ENCODE measurements at places on chromosomes 4 and X.
A peak's percentile ranks its signal among the peaks of the same experiment; 100 is the strongest.

DNA sequence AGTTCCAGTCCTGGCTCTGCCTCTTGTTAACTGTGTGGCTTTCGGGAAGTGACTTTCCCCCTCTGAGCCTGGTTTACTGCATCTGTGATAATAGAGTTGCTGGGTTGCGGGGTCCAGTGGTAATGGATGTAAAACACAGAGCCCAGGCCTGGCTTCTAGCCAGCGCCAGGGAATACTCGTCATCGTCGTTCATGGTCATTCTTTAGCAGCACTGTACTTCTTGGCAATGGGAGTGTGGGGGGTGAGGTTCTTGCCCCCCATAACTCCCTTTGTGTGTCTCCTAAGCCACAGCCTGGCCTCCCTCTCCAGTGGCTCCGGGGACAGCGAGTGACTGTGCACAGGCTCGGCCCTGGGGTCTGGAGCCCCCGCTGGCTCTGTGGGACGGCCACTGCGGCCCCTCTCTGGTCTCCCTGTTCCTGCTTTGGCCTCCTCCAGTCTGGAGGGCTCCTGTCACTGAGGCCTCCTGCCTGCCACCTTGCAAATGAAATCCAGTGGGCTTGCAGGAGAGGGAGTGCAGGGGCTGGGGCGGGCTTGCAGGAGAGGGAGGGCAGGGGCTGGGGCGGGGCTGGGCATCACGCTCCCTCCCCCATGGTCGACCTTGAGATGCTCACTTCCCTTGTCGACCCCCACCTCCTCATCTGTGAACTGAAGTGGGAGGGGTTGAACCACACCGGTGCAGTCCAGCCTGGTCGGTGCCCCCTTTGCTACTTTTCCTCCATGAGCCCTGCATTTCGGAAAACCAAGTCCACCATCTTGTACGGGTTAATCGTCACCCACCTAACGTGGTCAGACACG lies 13.2 kb downstream of the PSAPL1 start:
- DNase-seq: no peak

- no peak for DNase-seq
These were observed 92.7 kb downstream of the STK32B start for GRCh38 chr4:5143940-5144339.

DNA sequence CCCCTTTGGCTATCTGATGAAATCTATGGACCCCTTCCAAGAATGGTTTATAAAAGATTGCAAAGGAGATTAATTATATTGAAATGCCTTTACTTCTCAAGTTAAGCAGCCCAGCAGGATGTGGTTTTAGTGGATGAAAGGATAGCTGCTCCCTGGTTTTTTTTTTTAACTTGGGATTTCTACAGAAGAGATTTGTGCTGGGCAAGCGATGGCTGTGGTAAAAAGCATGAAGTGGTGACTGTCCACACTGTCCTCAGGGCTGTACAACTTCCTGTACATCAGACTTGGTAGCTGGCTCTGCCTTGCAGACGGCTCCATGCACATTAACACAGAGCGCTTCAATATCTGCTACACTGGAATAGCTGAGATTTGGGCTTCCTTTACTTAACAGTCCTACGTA lies 321.7 kb downstream of the DHX15 start:
- peak; percentile 27 for DNase-seq

GRCh38 chr4:140012688-140013486 lies 141.1 kb downstream of the MAML3 start:
- DNase-seq: peak; percentile 79

- DNase-seq: no peak
These were observed 61.6 kb downstream of the SAT1 start for GRCh38 chrX:23844502-23845138.

DNA sequence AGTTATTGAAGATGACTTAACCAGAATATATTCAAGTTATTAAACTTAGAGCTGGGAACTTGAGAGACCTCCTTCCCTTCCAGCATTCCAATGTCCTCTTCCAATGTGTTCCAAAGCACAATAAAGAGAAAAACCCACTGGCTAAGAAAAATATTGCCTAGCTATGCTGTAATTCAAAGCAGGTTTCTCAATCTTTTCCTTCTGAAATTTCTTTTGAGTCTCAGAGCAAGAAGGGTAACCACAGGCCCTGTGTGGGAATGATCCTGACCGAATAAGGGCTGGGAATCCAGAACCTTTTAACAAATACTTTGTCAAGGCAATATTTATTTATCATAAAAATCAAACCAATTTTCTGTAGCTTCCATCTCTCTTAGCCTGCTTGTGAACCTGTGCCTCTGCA lies 150.7 kb upstream of the SFRP2 start:
- DNase-seq: peak; percentile 3

- no peak for DNase-seq
These were observed 40.5 kb upstream of the KLHL13 start for GRCh38 chrX:118156953-118157608.

- DNase-seq: peak; percentile 19
These were observed 377.0 kb downstream of the PDGFC start for GRCh38 chr4:156594624-156595023.

DNA sequence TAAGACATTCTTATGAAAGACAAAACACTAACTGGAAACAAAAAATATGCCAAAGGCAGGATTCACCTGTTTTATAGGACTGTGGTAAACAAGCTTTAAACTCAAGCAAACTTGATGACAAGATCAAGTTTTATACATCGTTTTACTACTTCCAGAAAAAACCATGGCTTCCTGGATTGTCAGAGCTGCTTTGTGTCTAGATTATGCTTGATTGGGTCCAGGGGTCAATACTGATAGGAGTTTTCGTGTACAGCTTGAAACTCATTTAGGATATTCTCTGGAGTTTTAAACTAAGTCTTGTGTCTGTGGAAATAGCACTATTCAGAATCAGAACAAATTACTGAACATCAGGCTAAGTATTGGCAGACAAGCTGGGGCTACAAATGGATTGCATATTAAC lies 13.0 kb downstream of the HCCS start:
- no peak for DNase-seq

DNA sequence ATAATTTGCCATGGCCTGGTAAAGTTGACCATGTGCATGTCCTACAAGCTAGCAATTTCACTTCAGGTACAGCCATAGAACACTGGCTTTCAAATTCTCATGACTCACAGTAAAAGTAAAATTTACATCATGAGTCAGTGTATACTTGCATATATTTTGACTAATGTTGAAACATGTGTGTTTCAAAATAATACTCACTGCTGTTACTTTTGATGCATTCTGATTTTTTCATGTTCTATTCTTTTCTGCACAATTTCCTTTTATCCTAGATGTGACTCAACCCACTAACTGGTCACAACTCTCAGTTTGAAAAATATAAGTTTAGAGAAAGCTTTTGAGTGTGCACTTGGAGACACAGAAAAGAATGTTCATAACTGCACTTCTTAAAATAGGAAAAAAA lies 365.7 kb downstream of the FGF13 start:
- no peak for DNase-seq

- DNase-seq: no peak
These were observed 2.1 kb upstream of the FAM9A start for GRCh38 chrX:8803326-8803725.

DNA sequence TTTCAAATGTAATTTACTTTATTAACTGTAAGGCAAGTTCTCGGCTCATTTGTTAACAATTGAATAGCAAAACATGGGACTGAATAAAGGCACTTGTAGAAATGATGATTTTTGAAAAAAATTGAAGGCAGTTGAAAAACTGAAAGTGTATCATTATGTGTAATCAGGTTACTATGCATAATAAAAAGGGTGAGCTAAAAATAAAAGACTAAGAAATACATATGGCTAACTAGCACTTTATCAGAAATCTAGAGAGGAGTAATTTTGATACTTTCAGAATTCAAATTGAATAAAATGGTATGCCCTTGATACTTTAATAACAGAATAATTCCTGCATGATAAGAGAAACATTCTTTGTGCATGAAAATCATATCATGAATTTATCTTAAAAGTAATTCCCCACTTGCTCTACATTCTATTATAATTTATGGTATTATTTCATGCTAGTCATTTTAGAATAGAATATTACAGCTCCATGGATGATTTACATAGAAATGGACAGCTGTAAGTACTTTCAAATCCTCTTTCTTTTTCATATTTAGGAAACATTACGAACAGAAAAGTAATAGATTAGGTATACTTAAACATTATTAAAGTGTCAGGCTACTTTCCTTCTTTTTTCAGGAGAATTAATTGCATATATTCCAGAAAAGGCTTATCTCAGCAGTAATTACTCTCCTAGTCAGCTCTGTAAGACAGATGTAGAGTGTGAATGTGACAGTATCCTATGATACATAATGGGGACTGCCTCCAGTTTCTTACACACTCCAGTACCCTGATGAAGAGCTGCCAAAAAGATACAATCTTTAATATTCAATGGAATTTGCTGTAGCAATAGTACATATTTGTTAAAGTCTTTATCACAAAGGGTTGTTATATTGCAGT lies 697.3 kb downstream of the CCSER1 start:
- no peak for DNase-seq

DNA sequence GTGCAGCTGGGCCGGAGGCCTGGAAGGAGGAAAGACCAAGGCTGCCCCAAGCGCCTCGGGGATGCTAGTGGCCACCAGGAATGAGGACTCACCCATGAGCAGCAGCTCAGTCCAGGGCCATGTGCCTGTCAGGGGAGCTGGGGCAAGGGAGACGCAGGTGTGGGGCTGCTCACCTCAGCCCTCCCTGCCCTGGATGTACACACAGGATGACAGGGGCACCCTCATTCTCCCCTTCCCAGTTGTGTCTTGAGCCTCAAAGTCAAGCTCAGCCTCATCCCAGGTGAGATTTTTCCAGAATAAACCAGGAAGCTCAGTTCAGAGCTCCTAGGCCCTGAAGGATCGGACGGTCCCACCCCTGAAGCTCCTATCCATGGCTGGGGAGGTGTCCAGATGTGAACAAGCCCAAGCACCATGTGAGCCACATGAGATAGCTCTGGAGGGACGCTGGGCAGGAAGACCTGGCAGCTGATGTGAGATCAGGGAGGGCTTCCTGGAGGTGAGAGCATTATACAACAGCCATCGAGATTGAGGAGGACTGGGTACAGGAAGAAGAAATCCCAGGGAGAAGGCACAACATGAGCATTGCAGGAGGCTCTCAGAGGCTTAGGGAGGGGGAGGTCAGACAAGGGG lies 23.0 kb downstream of the HTRA3 start:
- DNase-seq: no peak

- DNase-seq: no peak
These were observed 8.5 kb downstream of the PTTG2 start for GRCh38 chr4:37968747-37969146.

DNA sequence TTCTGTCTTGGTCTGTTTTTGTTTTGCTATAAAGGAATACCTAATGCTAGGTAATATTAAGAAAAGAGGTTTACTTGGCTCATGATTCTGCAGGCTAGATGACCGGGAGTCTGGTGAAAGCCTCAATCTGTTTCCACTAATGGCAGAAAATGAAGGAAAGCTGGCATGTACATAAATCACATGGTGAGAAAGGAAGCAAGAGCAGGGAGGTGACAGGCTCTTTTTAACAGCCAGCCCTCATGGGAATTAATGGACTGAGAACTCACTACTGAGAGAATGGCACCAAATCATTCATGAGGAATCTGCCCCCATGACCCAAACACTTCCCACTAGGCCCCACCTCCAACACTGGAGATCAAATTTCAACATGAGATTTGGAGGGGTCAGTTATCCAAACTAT lies 27.6 kb downstream of the SATL1 start:
- DNase-seq: no peak

GRCh38 chr4:19806865-19807264 lies 444.8 kb upstream of the SLIT2 start:
- peak; percentile 27 for DNase-seq

DNA sequence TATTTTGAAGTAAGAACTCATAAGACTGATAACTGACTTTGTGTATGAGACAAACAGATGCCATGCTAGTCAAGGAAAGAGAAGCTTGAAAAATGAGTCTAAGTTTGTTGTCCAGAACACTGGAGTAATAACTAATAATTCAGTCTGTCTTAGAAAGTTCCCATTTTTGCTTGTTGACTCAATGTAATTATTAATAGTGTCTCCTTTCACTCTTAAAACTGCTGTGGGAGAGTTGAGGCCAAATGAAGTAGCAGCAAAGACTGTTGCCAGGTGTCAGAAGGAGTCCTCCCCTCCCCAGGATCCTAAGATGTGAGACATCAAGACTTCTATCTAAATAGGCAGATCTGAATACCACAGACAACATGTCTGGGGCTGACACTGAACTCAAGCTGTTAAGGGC lies 20.8 kb upstream of the FAM13A start:
- no peak for DNase-seq

GRCh38 chr4:107718351-107718965 lies 1.6 kb downstream of the PAPSS1 start:
- peak; percentile 9 for DNase-seq

GRCh38 chr4:105210916-105211315 lies 64.2 kb downstream of the TET2 start:
- DNase-seq: no peak

- no peak for DNase-seq
These were observed 5.1 kb downstream of the ANXA3 start for GRCh38 chr4:78556665-78557064.

GRCh38 chr4:891747-892146 lies 40.4 kb downstream of the GAK start:
- DNase-seq: no peak

GRCh38 chr4:8306511-8307021 lies 37.0 kb downstream of the HTRA3 start:
- no peak for DNase-seq

- no peak for DNase-seq
These were observed 31.5 kb downstream of the F8 start for GRCh38 chrX:154991039-154991438.

- DNase-seq: peak; percentile 4
These were observed 21.1 kb downstream of the CASP3 start for GRCh38 chr4:184628103-184628502.

- no peak for DNase-seq
These were observed 44.7 kb upstream of the BCOR start for GRCh38 chrX:40142417-40142816.

DNA sequence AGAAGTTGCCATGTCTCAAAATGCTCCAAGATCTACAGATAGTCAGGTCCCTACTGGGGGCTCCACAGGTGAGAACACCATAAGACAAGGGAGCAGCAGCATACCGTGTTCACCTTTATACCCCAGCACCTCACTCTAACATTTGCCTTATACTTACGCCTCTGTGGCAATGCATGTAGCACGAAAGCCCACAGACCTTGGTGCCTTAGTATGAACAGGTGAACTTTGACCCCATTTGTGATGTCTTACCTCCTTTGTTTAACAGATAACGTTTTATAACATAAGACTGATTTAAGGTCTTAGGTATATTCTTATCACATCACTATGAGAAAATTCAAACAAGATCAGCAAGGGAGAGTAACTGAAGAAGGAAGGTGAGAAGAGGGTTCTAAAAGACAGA lies 128.8 kb downstream of the ARX start:
- no peak for DNase-seq

- DNase-seq: no peak
These were observed 380.5 kb downstream of the IDS start for GRCh38 chrX:149124526-149125108.

- DNase-seq: peak; percentile 79
These were observed at the start of gene EPHA5 for GRCh38 chr4:65670331-65671031. EPHA5 (minus strand) TSS chr4:65670489; CDS start chr4:65669742, 747 bp downstream.

- DNase-seq: peak; percentile 7
These were observed 41.9 kb downstream of the COL4A6 start for GRCh38 chrX:108396188-108396891.

Measured in fibroblast of skin of right quadriceps (primary cell).